GDM1 (cell line): ENCODE measurements at places on chromosomes 2 and 18.

DNA sequence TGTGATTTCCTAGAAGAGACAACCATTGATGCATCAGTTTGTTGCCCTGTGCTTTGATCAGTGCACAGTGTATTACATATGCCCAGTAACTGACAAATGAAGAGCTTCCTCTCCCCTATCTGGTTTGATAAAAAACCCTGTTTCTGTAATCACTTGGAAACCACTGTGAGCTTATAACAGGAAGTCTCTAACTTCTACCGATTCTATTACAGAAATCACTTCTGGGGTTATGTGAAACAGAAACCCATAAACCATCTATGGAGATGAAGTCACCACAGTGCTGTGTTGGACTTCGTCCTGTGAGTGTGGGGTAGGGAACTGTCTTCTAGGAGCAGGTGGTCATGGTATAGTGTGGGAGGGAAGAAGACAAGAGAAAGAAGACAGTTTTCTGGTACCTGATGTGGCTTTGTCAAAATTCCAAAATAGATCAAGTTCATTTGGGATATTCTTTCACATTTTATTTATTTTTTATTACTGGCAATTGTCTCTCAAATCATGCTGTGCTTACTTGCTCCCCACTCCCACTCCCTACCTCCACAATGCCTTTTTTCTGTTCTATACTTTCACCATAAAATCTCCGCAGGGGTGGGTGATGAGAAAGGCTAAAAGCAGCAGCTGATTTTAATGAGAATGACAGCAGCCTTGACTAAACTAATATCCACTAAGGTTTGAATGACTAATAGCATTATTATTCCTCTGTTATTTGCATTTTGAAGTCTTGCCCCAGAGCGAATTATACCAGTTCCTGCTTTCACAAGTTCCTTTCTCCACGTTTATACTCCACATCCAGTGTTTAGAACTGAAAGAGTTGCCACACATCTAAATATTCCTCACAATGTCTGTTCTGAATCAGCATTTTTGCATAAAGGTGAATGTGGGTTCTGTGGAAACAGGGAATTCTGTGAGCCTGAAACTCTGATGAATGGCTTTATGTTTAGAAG, 41.7 kb upstream of the RND3 start:
- DNase-seq, result no peak

- DNase-seq, result no peak
Measured at GRCh38 chr2:48691935-48692691, 63.4 kb downstream of the LHCGR start.

DNA sequence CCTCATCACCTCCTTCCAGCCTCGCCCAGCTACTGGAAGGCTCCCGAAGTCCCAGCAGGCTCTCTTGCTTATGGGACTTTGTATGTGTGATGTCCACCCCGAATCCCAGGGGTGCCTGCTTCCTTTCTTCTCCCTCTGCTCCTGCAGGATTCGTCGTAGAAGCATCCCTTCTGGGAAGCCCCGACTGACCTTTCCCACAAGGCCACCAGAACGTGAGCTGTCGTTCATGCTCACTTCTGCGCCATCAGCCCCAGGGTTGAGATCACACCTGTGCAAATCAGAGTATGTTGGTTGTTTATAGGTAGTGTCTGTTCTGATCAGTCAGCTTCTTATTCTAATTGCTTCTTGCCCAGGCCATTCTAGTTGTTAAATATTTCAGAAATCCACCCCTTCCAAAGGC, 101.8 kb downstream of the HS1BP3 start:
- no peak for DNase-seq

- DNase-seq, result no peak
Measured at GRCh38 chr2:47654790-47655562, 128.0 kb upstream of the MSH6 start.

- no peak for DNase-seq
Measured at GRCh38 chr2:184734338-184734737, 136.0 kb downstream of the ZNF804A start.

- no peak for DNase-seq
Measured at GRCh38 chr2:50729306-50730049, 302.5 kb downstream of the NRXN1 start.

DNA sequence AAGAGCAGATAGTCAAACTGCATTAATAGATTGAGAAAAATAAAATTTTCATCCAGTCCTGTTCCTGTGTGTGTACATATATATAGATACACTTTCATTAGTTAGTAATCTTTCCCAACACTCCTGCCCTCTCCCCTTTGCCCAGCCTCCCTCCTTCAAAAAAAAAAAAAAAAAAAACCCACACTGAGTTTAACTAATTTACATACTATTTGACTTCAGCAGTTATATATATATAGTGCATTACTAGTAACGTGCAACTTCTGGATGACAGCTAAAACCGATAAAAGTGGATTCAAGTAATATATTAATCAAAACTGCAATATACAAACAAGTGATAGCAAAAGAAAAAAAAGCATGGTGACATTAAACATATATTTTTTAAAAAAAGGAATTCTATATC, 1.4 kb downstream of the FIGN start:
- no peak for DNase-seq

DNA sequence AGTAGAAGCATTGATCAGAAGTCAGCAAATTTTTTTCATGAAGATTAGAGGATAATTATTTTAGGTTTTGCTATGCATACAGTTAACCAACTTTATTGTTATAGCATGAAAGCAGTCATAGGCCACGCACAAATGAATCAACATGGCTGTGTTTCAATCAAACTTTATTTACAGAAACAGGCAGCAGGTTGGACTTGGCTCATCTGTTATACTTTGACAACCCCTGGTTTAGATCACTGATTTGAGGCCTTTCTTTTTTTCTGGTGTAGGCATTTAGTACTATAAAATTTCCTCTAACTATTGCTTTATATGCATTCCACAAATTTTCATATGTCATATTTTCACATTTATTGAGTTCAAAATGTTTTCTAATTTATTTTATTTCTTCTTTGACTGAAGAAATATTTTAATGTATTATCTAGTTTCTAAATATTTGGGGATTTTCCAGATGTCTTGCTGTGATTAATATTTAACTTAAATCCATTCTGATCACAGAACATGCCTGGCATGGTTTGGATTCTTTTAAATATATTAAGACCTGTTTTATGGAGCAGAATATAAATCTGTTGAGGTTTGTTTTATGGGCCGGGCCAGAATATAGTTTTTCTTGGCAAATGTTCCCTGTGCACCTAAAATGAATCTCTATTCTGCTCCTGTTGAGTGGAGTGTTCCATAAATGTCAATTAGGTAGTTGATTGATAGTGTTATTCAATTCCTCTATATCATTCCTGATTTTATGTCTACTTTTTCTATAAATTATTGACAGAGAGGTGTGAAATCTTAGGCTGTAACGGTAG, 116.3 kb upstream of the KLHL29 start:
- DNase-seq, result no peak

DNA sequence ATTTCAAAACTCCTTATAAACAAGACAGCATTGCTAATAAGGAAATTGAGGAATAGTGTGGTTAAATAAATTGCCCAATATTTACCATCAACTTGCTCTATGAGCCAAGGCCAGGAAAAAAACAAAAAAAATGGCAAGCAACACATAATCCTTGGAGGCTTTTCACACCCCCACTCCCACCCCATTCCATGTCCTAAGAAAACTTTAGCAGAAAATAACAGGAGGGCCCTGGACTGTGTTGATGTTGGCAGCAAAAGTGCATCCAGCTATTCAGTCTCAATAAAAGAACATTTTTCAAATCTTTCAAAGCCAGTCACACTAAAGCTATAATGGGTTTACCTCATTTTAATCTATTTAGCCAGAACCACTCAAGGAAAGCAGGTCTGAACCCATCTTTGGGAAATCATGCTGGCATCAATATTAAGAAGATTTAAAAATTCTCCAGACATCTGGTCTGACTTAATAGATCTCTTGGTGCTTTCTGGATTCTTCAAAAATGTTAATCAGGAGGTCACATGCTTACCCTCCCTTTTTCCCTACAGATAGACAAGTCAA, 34.6 kb upstream of the STK17B start:
- no peak for DNase-seq

DNA sequence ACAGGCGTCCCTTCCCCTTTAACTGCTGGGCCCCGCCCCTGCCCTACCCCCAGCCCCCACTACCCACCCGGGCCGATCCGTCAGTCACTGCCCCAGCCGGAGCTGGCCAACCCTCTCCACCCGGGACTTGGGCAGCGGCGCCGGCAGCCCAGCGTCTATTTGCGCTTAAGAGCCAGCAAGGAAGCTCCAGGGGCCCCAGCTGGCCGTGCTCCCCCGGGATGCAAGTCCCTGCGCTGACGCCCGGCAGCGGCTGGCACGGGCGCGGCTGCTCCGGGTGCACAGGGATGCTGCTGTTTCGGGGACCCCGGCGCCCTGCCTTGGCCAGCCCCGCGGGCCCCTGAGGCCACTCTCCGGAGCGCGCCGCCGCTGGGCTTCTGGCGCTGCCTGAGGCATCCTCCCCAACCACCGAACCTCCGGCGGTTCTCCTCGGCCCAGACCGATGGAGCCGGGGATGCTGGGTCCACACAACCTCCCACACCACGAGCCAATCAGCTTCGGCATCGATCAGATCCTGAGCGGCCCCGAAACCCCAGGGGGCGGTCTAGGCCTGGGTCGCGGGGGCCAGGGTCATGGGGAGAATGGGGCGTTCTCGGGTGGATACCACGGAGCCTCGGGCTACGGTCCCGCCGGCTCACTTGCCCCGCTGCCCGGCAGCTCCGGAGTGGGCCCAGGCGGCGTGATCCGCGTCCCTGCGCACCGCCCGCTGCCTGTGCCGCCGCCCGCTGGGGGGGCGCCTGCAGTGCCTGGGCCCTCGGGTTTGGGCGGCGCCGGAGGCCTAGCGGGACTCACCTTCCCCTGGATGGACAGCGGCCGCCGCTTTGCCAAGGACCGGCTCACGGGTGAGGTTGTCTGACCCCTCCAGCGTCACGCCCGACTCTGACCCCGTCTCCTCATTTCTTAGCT, at the start of gene TLX2:
Gene TLX2 (plus strand): TSS at position 83 of the 903 bp plus-strand sequence. CDS start 357 bp downstream, at position 440.
- DNase-seq, result no peak

GRCh38 chr2:133044556-133044955, 374.6 kb upstream of the LYPD1 start:
- no peak for DNase-seq

- DNase-seq, result no peak
Measured at GRCh38 chr2:33634261-33634910, 35.3 kb upstream of the FAM98A start.

DNA sequence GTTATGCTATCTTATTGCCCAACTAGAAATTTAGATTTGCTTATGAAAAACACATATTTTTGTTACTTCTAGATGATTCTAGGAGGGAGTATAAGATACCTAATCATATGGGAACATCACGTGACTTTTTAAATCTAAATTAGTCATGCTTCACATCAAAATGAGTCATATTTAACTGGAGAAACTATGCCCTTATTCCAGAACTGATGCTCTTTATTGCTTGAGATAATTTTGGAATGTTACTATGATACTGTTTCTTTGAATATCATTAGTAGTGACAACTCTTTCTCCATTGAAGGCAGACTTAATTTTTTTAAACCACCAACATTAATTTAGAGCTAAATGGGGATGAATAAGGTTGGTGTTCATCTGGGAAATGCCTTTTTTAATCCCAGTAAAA, 19.9 kb upstream of the ELAC1 start:
- no peak for DNase-seq

- no peak for DNase-seq
Measured at GRCh38 chr2:14960686-14961324, 328.3 kb downstream of the LRATD1 start.

- no peak for DNase-seq
Measured at GRCh38 chr2:173678186-173678585, 287.0 kb downstream of the SP3 start.

- DNase-seq, result no peak
Measured at GRCh38 chr2:171919453-171919852, 2.8 kb upstream of the HAT1 start.

DNA sequence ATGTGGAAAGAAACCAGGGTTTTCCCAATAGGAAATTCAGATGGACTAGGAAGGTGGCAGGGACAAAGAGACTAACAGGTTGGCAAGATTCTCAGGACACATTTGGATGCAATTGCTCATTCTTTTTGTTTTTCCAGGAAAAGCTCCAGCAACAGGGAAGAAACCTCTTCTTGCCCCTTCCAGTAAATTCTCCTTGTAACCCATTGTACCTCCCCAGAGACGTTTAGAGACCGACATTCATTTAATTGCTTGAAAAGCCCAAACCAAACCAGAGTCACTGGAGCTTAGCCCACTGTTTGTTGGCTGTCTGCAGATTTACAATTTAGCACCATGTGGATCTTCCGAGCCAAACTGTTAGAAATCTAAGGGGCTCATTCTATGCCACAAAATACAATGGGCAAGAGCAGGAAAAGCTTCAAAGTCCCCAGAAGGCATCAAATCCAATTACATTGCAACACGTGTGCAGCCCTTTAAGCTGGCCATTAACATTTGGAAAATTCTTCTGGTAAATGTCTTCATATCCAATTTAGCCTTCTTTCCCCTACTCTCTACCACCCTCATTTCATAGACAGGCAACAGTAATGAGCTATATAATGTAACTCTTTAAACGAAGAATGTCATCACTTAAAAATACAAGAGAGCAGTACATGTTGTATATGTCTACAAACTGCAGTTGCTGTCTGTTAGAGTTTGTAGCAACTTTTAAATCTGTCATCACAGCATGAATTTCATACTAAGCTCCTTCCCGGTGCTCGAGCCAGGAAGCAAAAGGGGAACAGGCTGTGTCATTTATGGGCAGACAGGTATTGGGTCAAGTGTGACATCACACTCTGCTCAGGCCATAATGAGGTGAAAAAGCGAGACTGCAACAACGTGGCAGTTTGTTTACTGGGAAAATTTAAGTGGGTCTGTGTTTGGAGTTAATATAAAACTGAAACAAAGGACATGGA, 235.6 kb upstream of the HNRNPA3 start:
- DNase-seq, result no peak

GRCh38 chr2:234256516-234256915, 206.0 kb downstream of the SPP2 start:
- no peak for DNase-seq

DNA sequence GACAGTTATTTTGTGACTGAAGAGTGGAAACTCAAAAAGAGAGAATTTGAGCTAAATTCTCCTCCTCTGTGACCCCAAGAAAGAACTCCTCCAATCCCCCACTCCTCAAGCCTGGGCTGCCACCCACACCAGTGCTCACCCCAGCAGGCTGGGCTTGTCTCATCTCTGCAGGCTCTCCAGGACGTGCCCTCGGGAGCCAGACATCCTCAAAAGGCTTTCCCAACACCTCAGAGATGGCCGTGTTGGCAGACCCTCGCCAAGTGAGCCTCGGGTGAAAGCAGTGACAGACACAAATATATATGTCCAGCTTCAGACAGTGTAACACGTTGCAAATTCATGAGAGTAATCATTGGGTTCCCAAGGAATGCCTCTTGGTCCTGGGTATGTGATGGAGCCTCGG, 377.7 kb upstream of the SALL3 start:
- no peak for DNase-seq

- DNase-seq, result no peak
Measured at GRCh38 chr2:186894478-186894877, 45.5 kb upstream of the ZSWIM2 start.
